ENCODE measurements at places on chromosomes 3 and 15.

DNA sequence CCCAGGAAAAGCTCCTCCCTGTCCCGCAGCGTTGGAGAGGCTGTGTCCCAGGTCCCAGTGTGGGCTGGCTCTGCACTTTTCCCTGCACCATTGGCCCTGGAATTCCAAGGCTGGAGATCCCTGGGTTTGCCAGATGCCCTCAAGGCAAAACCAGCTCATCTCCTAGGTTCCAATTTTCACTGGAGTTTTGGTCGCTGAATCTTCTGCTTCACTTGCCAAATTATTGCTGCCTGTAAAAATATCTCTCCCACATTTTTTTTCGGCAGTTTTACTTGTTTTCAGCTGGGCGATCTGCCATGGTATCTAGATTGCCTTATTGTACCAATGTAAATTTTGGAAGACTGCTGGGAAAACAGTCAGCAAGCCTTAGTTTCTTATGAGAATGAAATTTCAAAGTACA, 150.9 kb upstream of the ATP10A start:
- no peak for DNase-seq

GRCh38 chr15:89566181-89566580, 9.1 kb upstream of the TICRR start:
- no peak for DNase-seq

- DNase-seq = no peak
Measured at GRCh38 chr3:15982667-15983196, 185.0 kb upstream of the ANKRD28 start.

- no peak for DNase-seq
Measured at GRCh38 chr3:45646051-45646585, 43.1 kb upstream of the SACM1L start.

- no peak for DNase-seq
Measured at GRCh38 chr3:126866175-126866759, 116.6 kb upstream of the PLXNA1 start.
